ENCODE measurements at places on chromosomes 7 and 10.

GRCh38 chr10:77550378-77550777 is 87.2 kb downstream of the KCNMA1 start:
- no peak for DNase-seq

DNA sequence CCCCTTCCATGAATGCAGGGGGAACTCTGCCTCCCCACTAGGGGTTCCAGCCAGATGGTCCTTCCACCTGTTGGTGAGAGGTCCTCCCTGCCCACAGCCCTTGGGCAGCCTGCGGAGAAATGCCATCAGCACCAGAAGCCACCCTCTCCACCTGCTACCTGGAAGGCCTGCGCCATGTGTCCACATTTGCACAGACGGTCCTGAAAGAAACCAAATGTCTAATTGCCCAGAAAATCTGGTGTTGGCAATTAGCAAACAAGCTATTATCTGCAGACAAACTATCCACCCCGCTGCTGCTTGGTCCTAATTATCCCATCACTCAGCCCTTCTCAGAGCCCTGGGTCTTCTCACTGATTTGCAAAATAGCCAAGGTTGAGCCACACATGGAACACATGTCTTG is 32.3 kb downstream of the HSPA12A start:
- DNase-seq = no peak

DNA sequence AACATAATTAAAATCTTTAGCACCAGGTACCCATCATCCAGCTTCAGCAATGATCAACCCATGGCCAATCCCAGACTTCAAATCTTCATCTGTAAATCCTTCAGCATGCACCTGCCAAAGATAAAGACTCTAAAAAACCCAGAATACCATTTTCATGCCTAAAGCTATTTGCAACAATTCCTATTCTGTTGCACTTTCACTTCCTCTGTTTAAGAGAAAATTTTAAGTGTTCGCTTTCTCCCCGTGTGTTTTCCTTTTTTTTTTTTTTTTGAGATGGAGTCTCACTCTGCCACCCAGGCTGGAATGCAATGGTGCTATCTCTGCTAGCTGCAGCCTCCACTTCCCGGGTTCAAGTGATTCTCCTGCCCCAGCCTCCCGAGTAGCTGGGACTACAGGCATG is 31.8 kb upstream of the HTR5A start:
- DNase-seq = no peak

DNA sequence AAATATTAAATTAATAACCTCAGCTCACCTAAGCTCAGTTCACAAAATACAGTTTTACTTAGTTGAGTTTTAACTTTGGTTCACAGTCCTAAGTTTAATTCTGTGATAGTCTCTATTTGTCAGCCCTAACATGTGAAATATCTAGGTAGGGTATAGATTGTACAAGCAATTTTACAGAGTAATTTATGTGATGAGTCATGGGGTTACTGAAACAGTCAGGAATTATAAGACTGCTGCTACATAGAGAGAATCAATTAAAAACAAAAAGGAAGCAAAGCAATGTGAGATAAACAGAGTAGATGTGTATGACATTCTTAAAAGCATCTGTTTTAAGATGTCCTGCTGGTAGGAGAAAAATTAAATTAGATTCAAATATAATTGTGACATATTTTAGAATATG is 1018.2 kb upstream of the KCND2 start:
- no peak for DNase-seq

- no peak for DNase-seq
Measured at GRCh38 chr10:34612938-34613337, 202.2 kb downstream of the PARD3 start.

DNA sequence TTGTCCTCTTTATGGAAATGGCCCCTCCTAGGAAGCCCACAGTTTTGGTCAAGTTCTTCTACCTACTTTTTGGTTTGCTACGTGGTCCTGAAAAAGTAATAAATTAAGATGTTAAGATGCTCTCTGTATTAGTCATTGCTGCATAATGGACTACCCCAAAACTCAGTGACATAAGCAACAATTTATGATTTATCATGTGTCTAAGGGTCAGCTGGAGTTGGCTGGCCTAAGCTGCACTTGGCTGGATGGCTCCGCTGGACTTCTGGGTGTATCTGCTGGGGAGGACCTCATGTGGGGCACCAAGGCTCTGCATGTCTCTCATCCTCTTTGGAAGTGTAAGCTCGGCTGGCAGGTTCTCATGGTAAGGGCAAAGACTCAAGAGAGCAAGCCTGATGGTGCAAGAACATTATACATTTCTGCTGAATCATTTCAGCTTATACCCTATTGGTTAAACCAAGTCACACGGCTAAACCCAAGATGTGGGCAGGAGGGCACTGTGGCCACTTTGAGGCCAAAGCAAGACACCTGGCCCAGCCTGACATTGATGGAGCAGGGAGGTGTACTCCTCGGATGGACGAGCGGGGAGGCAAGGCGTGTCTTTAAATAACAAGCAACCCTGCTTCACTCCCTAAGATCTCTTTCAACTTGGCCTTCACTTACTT is 47.7 kb downstream of the TBXAS1 start:
- DNase-seq = no peak

DNA sequence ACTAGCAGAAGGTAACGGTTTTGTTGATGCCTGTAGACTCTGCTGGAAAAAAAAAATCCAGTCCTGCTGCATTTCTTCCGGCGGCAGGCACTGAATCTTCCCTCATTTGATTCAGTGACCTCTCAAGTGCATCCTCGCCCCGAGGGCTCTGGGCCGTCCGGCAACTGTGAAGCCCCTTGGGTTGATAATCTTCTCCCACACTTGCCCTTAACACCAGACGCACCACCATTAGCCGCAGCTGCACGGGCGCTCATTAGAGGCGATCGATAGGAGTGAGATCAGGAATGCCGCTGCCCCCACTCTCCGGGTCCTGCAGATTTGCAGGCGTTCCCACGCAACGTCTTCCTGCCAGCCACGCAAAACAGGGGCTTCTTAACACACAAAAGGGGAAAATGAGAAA is 200.0 kb upstream of the MKI67 start:
- no peak for DNase-seq

- peak; percentile 15 for DNase-seq
Measured at GRCh38 chr7:39741942-39742623, 118.7 kb downstream of the RALA start.

- DNase-seq = no peak
Measured at GRCh38 chr10:122853665-122854313, 8.1 kb upstream of the CUZD1 start.

- DNase-seq = no peak
Measured at GRCh38 chr7:152085131-152085530, 59.7 kb downstream of the GALNT11 start.

DNA sequence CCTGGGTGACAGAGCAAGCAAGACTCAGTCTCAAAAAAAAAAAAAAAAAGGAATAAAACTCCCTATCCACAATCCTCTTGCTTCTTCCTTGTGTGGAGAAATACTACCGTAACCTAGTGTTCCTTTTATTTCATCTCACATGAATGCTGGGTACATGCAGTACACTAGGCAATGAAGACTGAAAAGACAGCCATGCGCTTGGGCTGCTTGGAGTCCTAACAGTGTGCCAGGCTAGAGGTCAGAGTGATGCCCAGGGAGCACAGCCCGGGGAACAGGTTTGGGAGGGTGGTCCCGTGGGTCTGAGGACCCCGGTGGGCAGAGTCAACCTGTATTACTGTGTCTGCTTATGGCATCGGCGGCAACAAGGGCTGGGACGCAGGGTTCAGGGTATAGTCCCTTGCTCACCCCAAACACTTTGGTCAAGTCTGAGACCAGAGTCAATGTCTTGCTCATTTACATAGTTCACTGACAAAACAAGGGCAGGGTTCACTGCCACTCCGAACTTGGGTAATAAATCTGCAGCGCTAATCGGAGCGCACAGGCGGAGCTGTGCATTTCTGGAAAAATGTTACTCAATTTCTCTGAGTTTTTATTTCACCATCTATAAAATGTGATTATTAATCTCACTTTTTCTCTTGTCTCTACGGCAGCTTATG is 118.0 kb downstream of the CLEC2L start:
- DNase-seq = no peak

DNA sequence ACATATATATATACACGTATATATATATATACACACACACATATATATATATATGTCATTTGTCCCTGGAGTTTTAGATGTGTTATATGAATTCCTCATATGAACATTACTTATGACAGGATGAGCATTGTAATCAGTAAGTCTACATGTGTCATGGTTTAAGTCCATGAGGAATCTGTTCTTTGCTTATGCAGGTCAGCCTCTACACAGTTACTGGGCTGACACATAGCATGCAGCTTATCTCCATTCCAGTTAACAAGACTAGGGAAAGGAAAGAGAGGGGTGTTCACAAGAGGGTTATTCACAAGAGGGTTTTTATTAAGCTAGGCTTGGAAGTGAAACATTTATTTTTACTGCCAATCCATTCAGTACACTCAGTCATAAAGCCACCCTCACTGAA is 226.7 kb downstream of the SNX13 start:
- DNase-seq = no peak

DNA sequence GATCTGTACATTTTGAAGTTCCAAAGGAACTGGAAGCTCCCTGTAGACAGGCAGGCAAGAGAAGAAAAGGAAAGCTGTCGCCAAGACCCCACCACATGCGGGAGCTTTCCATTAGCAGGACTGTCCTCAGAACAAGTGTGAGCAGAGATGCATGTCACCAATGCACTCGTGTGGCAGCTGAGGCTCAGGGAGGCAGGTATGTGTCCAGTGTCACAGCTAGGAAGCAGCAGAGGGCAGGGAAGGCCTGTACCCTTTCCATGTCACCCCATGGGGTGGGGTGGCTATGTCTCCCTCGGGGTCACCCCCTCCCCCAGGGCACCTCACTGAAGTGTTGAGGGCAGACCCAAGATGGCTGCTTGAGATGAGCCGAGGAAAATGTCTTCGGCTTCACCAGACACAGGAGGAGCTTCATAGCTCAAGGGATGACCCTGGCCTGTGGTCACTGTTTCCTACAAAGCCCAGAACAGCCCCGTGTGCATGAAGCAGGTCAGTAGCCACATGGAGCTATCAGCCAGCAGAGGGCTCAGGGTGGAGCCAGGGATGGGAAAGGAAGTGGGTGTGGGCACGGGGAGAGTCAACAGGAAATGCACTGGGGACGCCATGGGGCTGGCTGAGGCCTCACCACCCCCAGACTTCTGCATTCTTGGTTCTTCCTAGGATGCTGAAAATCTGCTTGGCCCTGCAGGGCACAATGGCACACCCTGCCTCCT is 96.6 kb downstream of the FAM53B start:
- peak; percentile 50 for DNase-seq

DNA sequence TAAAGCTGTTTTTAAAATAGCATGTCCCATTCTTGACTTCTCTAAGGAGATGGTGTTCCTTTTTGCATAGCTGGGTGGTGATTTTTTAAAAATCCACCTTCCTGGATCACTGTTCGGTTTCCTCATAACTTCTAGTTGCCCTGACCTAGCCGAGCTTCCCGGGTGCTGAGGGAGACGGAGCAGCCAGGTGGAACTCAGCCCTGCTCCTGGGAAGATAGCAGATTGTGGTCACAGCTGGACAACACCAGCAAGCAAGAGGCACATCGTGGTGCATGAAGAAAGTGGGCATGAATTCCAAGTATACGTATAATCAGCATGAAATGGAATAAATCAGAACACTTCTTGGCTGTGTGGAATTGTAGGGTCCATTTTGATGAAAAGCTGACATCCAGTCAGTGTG is 73.5 kb upstream of the RSU1 start:
- no peak for DNase-seq

DNA sequence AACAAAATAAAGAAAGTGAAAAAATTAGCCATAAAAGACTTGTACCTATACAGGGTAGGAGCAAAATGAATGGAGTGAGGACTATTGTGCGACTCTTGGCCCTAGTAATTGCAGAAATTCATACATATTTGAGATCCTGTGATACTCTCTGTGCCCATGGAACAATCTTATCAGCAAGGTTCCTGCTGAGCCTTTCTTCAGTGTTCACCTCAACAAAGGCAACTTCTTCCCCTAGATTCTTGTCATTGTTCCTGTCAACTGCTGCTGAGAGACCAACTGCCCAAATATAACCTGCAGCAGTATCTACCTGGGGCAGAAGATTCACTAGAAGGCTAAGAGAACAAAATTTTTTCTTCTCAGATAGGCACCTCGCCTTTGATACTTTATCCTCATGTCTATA is 187.4 kb downstream of the NEBL start:
- no peak for DNase-seq

DNA sequence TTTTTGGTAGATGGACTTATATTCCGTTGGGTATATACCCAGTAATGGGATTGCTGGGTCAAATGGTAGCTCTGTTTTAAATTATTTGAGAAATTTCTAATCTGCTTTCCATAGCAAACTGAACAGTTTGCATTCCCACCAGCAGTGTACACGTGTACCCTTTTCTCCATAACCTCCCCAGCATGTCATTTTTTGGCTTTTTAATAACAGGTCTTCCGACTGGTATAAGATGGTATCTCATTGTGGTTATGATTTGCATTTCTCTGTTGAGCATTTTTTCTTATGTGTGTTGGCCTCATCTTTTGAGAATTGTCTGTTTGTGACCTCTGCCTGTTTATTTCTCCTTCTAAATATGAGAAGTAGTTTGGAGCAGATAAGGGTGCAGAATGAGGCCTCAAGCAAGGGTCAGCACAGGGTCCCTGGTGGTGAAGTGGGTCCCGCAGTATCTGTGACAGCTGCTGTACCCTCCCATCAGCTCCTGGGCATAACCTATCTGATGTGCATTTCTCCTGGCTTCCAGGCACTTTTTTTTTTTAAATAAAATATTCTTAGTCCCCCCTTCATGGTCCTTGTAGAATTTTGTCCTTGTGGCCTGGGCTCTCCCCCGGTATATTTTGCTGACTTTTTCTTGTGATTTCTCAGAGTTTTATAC is 73.5 kb downstream of the PROSER2 start:
- no peak for DNase-seq

GRCh38 chr10:124737708-124738107 is 6.5 kb downstream of the FAM53B start:
- DNase-seq = no peak

- no peak for DNase-seq
Measured at GRCh38 chr10:88523739-88524400, 59.2 kb downstream of the RNLS start.

DNA sequence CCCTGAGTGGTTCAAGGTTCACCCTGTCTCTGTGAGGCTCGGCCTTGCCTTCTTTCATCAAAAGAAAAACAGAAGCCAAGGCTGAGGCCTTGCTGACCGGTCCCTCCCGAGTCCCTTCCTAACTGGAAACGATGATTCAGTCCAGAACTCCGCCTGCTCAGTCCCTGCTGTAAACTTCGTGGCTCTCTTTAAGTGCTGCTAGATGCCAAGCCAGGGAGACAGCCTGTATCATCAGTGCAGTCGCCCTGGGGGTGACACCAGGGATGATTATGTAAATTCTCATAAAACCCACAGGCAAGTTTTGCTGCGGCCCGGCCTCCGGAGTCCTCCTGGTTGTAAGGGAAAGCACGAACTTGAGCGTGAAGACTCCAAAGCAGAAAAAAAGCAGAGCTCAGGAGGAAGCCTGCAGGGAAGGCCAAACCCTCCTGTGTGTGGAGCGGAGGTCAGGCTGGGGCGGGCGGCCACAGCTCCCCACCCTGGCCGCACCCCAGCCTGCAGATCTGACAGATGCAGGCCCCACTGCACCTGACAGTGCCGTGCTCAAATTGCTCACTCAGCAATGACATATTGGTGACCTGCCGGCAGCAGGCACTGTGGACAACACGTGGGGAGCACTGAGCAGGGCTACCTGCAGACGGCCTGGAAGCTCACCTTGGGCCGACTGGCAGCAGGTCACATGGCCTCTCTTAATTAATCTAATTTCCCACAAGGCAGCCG is 123.4 kb downstream of the DYNC2I1 start:
- no peak for DNase-seq

- DNase-seq = no peak
Measured at GRCh38 chr7:15174485-15174884, 271.9 kb upstream of the DGKB start.

All from stimulated activated CD4-positive, alpha-beta T cell treated with anti-CD3 and anti-CD28 coated beads, Interleukin-1b, Interleukin-23, amount 100 ng/mL, for 4 hours (primary cell).